ENCODE measurements at places on chromosomes 1 and 21.

- DNase-seq, result no peak
Observed at GRCh38 chr21:42308914-42309752, 6.1 kb downstream of the TFF3 start.

DNA sequence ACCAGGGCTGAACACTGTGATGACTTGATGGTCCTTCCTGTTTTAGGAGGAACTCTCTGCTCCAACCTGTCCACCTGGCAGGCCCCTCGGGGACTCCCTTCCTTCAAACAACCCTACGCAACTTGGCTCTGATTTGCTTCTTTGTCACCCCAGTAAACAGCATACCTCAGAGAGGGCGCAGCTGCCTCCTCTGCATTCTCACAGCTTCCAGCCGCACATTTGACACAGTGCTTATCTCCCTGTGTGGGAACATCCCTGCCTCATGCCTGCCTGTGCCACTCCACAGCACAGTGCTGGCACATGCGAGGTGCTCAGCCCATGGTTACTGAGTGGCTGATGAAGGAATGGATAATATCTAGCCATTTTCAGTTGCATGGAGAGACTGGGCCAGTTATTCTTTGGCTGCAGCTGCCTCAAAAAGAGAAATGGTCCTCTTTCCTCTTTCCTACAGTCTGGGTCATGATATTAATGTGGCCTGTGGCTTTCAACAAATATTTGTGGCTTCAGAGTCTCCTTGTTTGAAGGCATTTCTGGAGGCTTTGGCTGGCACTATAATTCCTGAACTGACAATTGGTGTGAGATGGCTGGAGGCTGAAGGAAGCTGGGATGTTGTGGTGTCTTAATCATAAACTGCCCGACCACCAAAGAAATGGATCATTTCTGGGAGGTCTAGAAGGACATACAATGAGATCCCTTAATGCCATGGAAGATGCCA is 77.9 kb downstream of the TENT5C start:
- DNase-seq, result no peak

DNA sequence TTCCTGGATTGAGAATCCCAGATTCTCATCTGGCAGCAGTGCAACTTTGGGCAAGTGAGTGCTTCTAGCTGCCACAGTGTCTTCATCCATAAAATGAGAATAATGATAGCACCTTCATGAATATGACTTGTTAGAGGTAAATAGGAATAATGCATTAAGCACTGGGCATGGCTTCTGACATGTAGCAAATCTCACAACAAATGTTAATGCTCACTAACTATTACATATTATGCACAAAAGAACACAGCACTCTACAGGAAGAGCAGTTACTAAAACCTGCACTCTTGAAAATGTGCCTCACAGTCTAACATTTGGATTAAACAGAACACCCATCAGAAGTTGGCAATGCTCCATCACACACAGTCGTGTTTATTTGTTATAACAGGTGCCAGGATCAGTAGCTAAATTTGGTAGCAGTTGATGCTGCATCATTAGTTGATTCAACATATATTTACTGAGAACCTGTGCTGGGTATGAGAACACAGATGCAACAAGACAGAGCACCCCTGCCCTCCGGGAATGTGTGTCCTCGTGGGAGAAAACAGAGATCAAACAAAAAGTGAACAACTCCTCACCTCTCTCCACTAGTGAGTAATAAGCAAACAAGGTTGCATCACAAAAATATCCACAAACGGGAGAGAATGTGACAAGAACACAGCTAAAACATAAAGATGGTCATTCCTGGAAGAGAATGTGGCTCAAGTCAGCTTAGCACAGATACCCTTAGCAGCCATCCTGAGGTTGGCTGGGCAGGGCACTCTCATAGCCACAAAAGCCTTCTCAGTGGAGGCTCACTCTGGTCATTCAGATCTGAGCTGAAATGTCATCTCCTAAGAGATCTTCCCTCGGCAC is 26.2 kb upstream of the LBR start:
- DNase-seq, result no peak

- DNase-seq, result no peak
Observed at GRCh38 chr1:181143102-181143859, 54.8 kb downstream of the IER5 start.

GRCh38 chr1:152735648-152736047 is 22.2 kb upstream of the KPRP start:
- DNase-seq, result peak; percentile 14

DNA sequence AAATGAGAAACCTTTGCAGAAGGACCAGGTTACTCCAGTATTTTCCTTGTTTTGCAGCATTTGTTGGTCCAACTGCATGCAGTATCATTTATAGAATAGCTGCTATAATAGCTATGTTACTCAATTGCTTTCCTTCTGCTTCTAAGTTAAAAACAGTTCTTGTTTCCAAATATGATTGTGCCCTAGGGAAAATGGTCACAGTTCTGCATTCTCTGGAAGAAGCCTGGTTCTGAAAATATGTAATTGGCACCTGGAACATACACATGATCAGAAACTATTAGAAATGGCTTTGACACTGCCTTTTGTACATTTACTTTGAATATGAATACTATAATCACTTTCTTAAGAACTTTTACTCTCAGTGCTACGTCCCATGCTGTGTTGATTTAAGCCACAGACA is 33.6 kb downstream of the HENMT1 start:
- DNase-seq, result no peak

DNA sequence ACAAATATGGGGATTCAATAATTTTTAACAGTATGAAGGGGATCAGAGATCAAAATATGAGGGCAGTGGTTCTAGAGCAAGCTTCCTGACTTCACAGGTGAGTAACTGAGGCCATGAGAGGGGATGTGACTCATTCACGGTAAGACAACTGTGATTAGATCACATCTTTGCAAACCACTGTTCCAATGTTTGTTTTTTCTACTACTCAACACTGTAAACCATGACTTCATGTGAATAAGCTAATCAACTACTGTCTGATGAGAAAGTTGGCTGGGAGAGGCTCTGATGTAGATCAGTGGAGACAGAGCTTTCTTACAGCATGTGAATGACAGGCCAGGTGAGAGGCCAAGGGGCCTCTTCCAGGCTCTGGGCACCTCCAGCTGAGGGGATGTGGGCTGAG is 84.7 kb downstream of the BRINP2 start:
- no peak for DNase-seq

DNA sequence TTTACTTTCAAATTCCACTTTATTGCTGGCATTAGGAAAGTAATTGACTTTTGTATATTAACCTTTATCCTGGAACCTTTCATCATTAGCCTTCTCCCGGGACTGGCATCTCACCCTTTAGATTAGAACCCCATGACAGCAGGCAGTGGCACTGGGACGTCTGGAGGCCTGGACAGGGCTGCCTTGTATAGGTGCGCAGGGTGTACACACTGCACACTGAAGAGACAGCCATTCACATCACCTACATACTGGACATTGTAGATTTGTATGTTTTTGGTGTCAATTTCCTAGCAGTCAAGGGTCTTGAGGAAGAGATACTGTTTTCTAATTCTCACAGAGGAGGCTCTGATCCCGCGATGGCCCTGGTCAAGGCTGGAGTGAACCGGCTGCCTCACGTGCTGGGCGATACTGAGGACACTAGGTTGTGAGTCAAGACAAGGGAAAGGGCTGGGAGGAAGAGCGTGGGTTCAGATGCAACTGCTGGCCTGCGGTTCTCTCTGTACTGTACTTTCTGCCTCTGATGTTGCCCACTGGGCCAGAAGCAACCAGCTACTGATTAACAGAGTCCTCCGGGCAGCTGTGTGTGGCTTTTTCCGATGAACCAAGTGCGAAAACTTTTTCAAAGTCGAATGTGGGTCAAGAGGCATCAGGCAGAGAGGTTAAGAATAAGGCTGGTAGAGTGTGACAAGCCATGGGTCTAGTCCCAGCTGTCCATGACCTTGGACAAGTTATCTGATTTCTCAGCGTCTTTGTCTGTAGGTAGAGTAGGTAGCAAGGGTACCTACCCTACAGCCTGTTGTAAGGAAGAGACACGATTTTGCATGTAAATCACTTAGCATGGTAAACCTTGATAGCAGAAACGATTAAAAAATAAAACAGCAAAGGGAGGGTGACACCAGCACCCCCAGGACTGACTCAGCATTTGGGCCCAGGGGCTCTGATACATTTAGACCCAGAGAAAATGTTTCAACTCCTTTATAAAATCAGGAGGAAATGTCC is 38.2 kb upstream of the SLC25A33 start:
- peak; percentile 51 for DNase-seq

- DNase-seq, result no peak
Observed at GRCh38 chr1:29557701-29558600, 321.6 kb downstream of the PTPRU start.

Data from HuH-7 (cell line).